ENCODE measurements at places on chromosomes 2 and 18.

DNA sequence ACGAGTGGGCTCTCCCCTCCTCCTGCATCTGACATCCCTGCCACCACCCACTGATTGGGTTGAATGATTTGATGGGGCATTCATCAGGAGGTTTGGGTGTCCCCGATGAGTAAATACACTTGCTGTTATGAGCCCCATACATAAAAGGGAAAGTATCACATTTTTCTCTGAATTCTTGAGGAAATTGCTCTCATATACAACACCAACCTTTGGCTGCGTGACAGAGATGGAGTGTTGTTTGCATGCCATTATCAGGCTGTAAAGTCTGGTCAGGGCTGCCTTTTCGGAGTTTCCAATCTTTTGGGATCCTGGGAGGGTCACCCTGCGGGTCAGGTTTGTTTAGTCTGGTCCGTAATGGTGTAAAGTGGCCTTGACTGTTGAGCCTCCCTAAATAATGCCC lies 227.9 kb upstream of the SPRED2 start:
- DNase-seq, result no peak

GRCh38 chr2:32745191-32745590 lies 117.3 kb downstream of the TTC27 start:
- no peak for DNase-seq

GRCh38 chr2:234993541-234993981 lies 41.7 kb downstream of the SH3BP4 start:
- no peak for DNase-seq

DNA sequence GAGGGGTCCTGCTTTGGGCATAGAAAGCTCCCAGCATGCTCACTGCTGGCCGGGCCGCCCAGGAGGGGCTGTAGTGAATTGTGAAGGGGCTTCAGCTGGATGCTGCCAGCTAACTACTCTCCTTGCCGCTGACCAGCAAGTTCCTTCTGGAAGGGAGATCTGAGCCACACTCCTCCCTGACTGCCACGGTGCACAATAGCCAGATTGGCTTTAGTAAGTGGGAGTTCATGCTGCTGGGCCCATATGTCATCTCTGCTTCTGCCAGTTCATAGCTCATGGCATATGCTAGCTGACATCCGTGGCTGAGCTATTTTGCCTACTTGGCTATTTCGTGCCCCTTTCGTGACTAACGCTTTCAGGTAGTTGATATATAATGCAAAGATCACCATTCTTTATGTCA lies 51.6 kb upstream of the ROCK2 start:
- DNase-seq, result no peak

- DNase-seq, result no peak
Observed at GRCh38 chr2:44553456-44553855, 191.7 kb downstream of the CAMKMT start.

DNA sequence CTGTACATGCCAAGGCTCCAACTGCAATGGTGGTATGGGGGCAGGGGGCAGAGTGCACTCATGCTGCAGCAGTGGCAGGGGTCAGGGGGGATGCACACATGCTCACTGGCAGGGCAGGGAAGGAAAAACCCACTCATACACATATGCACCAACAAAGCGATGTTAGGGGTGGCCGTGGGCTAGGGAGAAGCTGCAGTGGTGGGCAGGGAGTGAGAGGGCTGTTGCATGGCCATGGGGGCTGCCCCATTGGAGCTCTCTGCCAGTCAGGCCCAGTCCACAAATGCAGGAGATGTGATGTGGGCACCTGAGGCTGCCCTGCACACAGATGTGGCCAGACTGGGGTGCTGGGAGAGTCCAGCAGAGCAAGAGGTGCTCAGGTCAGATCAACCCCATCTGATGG lies 238.1 kb upstream of the NXPH2 start:
- DNase-seq, result no peak

DNA sequence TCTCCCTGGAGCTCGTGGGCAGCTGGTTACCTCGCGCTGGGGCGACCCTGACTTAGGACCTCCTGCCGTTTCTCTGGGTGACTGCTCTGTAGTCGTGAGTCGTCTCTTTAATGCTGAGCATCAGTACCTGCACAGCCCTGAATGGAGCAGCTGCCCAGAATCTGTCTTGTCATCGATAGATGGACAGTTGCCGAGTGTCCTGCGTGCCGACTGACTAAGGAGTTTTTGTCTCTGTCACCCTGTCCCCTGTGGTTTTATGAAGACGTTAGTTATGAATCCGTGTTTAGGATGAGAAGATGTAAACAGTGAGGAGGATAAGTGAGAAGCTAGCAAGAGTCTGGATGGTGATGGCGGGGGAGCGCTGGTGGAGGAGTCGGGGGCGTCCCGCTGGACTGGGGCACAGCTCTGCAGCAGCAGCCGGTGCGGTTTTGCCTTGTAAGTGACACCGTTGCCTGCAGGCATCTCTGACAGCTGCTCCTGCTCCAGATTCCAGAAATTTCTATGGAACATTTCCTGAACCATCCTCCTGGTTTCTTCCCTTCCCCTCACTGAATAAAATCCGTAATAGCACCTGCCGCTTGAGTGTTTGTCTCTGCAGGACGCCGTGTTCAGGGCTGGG lies 13.3 kb downstream of the AGAP1 start:
- no peak for DNase-seq

DNA sequence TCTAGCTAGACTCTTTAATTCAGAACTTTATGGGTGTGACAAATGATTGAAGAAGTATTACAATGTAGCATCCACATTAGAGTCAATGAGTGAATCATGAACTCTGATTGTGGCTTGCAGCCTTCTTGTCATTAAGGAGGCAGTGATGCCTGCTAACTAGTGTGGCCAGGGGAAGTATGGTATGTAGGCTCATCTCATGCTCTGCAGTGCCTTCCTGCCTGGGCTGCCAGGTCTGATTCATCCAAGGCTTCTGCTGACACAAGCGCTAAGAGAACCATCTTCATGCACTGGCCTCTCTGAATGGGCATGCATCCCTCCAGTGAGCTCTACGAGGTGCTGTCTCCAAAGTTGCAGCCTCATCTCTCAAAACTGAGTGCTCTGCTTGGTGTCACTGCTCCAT lies 144.3 kb downstream of the MTCL1 start:
- no peak for DNase-seq

DNA sequence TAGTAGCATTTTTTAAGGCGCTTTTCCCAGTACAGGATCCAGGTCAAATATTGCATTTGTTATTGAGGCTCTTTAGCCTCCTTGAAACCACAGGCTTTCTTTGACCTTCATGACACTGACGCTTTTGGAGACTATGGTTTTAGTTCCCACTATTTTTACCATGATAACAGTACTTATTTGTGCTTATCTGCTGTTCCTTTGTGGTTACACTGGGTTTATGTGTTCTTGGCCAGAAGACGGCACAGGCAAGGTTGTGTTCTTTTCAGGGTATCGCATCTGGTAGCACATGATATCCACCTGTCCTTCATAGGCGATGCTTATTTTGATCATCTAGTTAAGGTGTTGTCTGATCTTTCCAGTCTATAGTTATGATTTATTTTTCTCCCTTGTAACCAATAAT lies 16.8 kb upstream of the MBOAT2 start:
- DNase-seq, result no peak

DNA sequence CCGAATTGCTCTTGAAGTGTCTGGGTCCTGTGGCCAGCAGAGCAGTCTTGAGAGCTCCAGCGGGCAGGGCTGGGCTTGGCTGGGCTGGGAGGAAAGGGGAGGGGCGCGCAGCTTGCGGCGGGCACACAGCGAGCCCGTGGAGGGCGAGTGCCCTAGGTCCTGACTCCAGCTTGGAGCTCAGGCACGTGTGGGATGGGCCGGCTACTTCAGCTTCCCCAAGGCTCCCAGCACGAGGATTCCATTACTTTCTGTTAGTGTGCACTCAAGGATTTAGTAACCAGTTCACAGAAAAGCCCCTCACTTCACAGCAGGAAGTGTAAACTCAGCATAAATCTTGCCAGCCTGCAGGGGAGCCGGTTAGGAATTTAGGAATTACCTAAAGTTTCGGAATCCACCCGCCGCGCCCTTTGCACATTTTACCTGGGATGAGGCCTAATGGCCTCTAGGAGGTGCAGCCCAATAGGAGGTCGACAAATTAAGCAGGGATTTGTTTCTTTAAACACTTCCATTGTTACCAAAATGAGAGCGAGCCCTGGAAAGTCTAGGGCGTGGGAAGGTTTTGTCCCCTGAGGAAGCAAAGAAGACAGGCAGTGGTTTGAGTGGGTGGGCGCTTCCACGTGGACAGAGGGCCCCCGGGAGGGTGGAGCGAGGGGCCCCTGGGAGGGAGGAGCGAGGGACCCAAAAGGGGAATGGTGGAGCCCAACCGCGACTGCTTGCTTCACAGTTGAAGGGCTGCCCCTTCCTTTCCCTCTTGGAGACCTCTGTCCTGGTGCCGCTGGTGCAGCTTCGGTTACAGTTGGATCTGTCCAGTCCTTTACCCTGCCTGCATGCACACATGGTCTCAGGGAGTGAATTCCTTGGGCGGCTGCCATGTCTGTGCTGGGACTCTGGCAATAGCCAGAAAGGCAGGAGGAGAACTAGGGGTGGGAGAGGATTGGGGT lies 93.3 kb downstream of the CTAGE1 start:
- DNase-seq, result no peak

DNA sequence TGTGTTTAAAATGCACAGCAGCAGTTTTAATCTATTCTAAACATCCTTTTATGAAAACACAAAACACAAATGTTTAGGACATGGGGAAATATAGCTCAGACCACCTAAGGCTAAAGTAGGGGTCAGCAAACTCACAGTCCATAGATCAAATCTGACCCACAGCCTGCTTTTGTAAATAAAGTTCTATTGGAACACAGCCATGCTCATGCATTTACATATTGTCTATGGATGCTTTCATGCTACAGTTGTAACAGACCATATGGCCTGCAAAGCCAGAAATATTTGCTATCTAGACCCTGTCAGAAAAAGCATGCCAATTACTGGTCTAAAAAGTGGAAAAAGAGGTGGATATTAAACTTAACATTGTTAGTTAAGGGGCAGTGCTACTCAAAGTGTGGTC lies 1105.4 kb upstream of the KLHL29 start:
- DNase-seq, result no peak

DNA sequence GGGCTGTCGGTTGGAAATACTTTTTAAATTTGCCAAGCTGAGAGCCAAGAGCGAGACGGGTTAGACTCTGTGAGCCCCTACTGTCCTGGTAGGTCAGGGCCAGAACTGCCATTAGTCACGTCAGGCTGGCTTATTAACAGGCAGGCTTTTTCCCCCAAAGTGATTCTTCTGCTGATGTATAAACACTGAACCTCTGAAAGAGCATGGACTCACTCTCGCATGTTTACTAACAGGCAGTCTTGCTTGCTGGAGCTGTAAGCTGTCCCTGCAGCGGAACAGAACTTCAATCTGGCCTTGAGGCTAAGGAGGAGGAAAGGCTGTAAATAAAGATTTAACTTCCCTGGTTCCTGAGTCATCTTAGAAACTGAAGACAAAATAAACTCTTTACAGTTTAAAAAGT lies 288.4 kb downstream of the PIEZO2 start:
- DNase-seq, result no peak

DNA sequence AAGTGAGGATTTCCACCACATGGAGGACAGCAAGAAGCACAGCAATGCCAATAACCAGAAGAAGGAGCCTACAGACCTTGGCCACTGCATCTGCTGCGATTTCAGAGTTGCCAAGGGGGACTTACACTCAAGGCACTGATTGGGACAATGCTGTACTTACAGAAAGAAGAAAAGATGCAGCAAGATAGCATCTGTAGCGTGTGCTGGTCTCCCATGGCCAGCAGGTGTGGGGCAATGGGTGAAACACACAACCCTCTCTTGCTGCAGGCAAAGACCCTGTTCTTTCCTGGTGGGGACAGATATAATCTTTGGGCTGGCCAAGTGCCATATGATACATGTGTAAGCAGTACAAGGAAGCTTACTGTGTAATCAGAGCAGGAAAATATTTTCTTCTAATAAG lies 85.4 kb upstream of the GPR45 start:
- DNase-seq, result no peak

DNA sequence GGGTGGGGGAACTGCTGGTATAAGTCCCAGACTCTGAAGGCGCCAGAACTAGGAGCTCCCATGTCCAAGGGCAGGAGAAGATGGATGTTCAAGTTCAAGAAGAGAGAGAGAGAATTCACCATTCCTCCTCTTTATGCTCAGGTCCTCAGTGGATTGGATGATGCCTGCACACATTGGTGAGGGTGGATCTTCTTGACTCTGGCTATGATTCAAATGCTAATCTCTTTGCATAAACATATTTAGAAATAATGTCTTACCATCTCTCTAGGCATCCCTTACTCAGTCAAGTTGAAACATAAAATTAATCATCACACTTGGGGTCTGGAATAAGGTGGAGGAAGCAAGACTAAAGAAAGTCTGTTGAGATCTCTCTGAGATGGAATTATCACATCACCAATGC lies 210.6 kb upstream of the CHST9 start:
- no peak for DNase-seq

DNA sequence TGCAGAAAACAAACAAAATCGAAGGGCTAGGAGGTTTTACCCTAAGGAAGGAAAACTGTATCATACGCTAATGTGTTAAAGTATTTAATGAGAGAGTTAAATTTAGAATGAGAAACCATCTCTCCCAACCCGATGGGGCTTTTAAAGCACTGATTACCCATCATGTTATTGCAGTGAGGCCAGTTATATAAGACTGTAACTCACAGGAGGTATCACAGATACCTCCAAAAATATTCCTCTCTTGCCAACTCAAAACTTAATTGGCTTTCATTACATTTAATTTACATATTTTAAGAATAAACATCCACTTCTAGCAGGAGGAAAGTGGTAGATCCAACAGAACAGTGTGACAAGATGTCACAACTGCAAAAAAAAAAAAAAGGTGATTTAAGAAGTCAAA lies 56.3 kb downstream of the RPL31 start:
- no peak for DNase-seq

- no peak for DNase-seq
Observed at GRCh38 chr2:84640411-84640810, 124.1 kb downstream of the DNAH6 start.

GRCh38 chr18:22348521-22349316 lies 69.0 kb downstream of the CTAGE1 start:
- no peak for DNase-seq

GRCh38 chr18:13414102-13414501 lies 195.5 kb downstream of the LDLRAD4 start:
- no peak for DNase-seq

DNA sequence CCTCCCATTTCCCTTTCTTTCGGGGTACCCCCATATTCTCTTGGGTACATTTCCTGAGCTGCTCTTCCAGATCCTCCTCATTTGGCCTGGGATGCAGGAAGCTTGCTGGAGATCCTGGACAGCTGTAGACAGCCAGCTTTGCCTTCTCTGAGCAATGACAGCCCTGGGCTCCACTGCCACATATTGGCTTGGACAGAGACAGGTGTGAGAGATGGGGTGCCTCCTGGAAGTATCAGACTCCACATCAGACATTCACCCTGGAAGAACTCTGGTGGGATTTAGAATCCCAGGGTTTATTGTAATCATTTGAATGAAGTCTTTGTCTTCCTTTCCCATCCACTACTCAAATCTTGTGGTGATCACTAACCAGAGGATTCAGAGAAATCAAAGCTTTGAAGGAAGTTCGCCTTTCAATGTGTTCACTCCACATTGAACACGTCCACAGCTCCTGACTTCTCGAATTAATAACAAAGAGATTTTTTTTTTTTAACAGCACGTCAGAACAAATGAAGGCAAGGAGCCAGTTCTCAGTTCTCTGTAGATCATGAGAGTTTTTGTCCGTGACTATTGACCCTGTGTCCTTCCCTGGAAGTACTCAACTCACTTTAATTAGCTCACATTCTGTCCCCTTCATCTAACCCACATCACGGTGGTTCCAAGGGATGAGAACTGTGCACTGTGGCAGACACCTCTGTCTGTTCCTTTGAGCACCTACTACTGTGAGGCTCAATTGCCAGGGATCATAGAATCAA lies 377.6 kb upstream of the TRIB2 start:
- DNase-seq, result no peak
